ENCODE measurements at places on chromosomes 3 and 15.

GRCh38 chr3:72728958-72729467 lies 119.2 kb downstream of the SHQ1 start:
- no peak for DNase-seq

DNA sequence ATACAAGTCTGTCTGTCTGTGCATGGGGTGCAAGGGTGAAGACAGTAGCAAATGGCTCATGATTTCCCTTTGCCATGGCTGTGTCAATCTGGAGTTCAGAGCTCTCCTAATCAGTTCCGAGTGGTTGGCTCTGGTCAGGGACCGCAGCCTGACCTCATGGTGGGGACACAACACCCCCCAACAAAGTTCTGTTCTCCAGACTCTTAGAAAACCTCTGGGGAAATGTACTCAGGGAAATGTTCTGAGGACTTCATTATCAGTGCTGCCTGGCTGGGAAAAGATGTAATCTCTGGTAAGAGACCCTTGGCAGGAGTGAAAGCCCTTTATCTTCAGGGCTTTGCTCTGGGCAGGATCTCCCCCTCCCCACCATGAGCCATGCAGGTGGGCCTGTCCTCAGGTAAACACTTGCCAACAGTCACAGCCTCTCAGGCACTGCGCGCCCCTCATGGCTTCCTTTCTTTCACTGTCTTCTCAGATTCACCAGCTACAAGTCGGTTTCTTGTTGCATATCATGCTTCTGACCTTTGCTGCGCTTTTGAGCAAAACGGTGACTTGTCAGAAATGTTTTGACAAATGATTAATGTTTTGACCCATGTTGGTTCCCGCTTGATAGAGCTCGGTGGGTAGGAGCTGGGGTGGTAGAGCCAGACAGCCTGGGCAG lies 95.5 kb downstream of the ST6GAL1 start:
- no peak for DNase-seq

- no peak for DNase-seq
These were observed 170.1 kb downstream of the IL5RA start for GRCh38 chr3:2940062-2940461.

- DNase-seq = peak; percentile 26
These were observed 19.6 kb upstream of the C15orf61 start for GRCh38 chr15:67501177-67501835.
